ENCODE measurements at places on chromosomes 1 and 21.
A peak's percentile ranks its signal among the peaks of the same experiment; 100 is the strongest.

DNA sequence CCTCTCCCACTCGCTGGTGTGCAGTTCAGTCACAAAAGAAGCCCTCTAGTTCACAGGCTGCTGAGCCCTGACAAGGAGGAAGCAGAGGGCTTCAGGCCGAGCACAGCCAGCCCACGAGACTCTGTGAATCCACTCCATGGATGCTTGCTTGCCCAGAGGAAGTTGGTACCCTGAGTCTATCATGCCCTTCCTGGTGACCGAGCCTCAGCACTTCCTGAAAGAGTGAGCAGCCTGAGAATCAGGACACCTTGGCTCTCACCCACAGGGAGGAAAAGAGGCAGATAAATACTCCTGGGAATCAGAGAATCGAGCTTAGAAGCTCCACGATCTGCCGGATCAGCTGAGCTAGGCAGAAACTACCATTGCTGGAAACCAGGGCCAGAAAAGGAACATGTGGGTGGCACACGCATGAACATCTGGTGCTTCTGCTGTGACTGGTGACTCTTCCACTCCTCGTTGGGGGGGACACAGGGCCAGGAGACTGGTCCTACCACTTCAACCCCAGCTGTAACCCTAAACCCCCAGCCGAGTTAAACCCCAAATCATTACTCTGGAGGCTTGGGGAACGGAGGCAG is 376.3 kb upstream of the CAMK1G start:
- DNase-seq, result peak; percentile 4

DNA sequence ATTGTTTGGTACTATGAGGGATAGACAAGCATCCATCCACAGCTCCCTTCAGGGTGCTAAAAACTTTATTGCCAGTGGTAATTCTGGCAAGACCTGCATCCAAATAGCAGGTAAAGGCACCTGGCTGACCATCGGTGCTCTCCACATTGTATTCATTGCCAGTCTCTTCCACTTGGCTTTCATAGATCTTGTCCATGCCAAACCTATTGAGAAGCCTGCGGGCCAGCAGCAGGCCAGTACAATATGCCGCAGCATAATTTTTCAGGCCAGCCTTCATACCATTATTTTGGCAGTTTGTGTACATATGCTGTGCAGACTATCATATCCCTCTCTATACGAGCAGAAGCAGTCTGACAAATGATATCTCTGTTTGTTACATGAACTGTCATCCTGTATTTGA is 70.2 kb downstream of the SWT1 start:
- no peak for DNase-seq

GRCh38 chr1:15397236-15397635 is 12.5 kb upstream of the EFHD2 start:
- DNase-seq, result no peak

GRCh38 chr1:203202431-203203245 is 16.1 kb upstream of the CHI3L1 start:
- DNase-seq, result peak; percentile 58

DNA sequence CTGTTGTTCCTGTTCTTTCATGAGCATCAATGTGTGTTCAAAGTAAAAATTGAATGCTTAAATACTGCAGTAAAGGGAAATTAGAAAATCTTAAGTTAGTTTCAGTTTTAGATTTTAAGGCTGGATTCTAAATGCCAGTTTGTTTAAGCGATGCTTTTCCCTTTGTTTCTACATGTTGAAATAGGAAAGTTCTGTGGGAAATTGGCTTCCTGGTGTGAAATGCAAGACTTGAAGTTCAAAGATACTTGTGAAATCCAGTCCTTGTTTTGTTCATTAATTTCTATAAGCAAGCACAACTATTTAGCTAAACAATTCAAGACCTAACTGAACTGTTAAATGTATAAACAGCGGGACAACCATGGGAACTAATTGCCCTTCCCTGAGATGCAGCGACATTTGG is 149.1 kb downstream of the LYPLAL1 start:
- DNase-seq, result no peak

GRCh38 chr21:34885125-34885524 is 164.0 kb downstream of the RUNX1 start:
- no peak for DNase-seq

GRCh38 chr1:85283475-85284199 is 7.2 kb upstream of the BCL10 start:
- DNase-seq, result no peak

DNA sequence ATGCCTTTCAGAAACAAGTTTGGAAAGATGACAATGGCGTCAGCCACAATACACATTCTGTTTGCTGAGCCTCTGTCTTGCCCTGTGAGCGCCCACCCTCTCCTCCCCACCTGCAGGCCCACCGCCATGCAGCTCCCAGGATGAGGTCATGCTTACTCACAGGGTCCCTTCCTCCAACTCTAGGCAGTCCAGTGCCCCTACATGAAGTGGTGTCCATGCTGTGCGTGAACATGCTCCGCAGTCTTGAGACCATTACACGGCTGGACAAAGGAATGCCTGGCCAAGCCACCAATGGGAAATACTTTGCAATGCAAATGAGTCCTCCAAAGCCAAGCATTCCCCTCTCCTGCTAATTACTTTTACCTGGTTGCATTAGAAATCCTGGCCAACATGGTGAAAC is 92.2 kb downstream of the CD58 start:
- no peak for DNase-seq

GRCh38 chr1:51752073-51752948 is 126.2 kb downstream of the NRDC start:
- no peak for DNase-seq

DNA sequence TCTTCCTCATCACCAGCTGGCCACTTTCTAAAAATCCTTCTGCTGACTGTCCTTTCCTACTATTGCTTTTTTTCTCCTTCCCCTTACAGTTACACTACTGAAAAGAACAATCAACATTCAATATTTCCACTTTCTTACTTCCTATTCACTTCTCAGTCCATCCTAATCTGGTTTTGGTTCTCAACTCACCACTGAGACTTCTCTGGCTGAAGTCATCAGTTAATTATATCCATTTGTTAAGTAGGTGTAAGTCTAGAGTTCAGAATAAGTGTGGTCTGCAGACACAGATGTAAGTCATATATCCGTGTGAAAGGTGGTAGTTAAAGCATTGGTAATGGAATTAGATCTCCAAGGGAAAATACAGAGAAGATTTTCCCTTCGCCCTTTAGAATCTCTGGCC is 21.4 kb downstream of the PEA15 start:
- no peak for DNase-seq
